ENCODE measurements at places on chromosomes 2 and 18.
A peak's percentile ranks its signal among the peaks of the same experiment; 100 is the strongest.

GRCh38 chr18:73043611-73044010 lies 175.8 kb upstream of the NETO1 start:
- no peak for DNase-seq

GRCh38 chr2:166234112-166234846 lies 106.5 kb upstream of the SCN1A start:
- no peak for DNase-seq

- DNase-seq = no peak
Measured at GRCh38 chr18:25727281-25727985, 363.0 kb downstream of the SS18 start.

DNA sequence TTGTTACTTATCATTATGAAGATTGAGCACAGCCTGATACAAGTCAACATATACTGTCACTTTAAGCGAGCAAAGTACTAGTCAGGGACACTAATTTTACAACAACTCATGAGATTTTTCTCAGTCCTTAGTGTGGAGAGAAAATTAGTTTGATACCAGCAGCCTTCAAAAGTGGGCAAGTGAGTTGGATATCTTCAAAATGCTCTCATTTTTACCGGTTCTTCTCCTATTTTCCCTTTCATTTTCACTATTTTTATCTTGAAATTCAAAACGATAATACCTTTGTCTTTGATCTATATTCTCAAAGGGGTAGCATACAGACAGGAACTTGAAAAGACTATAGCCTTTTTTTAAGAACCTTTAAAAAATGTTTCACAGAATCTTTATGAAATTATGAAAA lies 52.0 kb upstream of the UBXN4 start:
- DNase-seq = no peak

DNA sequence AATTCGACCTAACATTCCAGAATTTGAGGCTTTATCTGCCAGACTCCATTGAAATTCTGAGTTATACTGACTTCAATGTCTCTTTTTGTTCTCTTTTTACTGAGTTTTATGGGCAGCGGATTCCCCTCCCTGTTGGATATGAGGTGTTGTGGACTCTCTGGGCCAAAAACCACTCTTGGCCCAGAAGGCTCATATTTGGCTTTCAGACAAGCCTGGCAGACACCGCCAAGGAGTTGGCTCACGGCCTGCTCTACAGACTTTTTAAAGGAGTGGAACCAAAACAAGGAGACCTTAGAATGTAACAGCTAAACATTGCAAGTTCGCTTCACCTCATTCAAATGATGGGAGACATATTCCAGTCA lies 206.4 kb upstream of the NCKAP5 start:
- no peak for DNase-seq

DNA sequence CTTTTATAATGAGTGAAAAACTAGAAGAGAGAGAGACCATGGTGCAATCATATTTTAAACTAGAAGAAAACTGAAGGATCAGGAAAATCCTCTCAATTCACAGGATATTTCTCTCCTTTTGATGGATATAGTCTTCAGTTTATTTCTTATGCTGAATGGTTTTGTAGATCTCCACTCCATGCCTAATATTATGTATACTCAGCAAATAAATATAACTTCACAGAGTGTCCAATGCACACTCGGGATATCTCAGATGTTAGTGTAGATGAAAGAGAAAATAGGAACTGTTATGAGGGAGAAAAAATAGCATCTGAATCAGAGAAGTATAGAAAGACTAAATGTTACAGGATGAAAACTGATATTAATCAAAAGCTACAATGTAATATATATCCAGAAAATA lies 1324.5 kb upstream of the PIK3C3 start:
- no peak for DNase-seq

GRCh38 chr2:112254466-112255240 lies at the start of gene ZC3H8:
Gene ZC3H8 (minus strand): TSS chr2:112255042. CDS start chr2:112254981, 61 bp downstream.
- peak; percentile 95 for DNase-seq

DNA sequence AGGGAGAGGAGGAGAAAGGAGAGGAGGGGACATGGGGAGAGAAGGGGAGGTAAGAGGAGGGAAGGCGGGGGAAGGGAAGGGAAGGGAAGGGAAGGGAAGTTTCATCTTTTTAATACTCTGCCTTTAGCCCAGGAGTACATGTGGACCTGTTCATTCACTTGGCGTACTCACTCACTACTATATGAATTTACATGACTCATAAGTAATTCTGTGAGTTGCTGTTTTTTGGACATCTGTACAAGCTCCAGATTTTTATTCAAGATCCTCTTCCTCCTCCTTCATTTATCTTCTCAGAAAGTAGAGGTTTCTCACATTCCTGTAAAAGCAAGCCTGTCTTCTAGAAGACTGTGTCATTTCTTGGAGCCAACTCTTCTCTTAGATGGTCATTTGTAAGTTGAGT lies 84.6 kb downstream of the RDH14 start:
- no peak for DNase-seq

- DNase-seq = no peak
Measured at GRCh38 chr2:74917702-74918619, 40.5 kb upstream of the POLE4 start.

DNA sequence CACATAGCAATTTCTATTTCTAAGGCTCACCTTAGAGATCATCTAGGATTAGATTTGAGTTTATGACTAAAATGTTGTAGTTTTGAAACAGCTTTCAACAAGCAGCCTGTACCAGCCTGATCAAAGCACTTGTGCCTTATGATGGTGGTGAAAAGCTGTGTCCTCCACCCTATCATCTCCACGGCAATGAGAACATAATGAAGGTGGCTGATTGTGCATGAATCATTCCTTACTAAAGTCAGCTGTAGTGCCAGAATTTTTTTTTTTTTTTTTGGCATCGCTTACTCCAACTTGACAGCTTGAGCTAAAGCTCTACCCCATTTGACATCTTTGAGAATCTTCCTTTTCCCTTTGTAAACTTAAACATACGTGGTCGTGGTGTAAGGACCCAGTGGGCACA lies 86.0 kb downstream of the DCC start:
- no peak for DNase-seq

DNA sequence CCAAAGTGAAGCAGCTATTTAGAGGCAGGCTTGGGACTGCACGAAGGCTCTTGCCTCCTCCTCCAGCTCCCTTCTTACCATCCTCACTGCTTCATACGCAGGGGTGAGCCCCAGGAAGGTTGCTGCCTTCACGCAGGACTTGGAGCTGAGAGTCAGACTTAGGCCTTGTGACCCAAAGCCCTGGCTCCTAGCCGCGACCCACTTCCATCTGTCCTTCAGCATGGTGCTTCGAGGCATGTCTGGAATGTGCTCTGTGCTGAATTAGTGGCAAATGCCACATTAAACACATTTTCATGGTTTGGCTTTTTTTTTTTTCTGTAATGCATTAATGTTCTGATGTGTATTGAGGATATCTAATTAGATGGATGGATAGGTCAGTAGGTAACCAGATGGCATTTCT lies 37.5 kb downstream of the ITGB1BP1 start:
- no peak for DNase-seq

- DNase-seq = no peak
Measured at GRCh38 chr2:138219961-138220360, 255.7 kb downstream of the HNMT start.

DNA sequence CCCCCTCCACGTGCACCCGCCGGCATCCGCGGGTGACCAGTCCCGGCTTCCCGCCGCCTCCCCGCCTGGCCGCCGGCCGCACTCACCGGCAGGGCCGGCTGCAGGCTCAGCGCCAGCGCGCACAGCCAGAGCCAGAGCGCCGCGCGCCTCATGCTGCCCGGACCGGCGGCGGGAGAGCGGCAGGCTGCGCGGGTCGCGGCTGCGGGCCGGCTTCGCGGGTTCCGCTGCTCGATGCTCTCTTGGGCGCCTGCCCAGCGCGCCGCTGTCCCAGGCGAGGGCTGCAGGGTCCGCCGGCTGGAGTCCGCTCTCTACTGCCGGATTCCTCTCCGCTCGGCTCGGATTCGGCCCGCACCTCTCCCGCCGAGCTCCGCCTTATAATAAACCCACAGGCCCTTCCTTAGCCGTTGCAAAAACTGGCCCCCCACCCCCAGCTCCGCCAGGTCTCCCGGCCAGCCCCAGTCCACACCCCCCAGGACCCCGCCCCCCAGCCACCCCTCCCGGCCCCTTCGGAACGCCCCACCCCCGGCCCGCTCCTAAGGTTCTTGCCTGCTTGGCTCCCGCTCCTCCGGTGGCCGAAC lies at the start of gene SDC1:
Gene SDC1 (minus strand): TSS at position 415 of the 578 bp plus-strand sequence. CDS start 263 bp downstream, at position 152.
- peak; percentile 90 for DNase-seq

- DNase-seq = no peak
Measured at GRCh38 chr2:73944714-73945113, 18.0 kb downstream of the DGUOK start.

DNA sequence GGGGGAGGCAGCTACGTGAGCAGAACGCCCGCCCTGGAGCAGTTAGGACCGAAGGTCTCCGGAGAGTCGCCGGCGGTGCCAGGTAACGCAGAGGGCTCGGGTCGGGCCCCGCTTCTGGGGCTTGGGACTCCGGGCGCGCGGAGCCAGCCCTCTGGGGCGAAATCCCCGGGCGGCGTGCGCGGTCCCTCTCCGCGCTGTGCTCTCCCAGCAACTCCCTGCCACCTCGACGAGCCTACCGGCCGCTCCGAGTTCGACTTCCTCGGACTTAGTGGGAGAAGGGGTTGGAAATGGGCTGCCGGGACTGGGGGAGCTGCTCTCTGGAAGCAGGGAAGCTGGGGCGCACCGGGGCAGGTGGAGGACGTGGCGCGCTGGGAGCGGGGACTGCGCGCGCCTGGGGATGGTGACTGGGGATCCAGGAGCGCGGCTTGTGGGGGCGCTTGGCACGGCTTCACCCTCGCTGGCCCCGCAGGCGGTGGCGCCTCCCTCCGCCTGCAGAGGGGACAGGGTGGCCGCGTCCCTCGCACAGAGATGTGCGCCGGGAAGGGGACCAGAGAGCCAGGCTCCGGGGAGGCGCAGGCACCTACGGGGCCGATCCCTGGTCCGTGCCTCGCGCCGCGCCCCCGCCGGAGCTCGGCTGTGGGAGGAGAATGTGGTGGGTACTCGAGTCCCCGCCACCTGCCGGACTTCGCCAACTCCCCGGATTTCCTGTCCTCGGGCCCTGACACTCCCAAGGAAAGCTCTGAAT lies 688 bp downstream of the CDH20 start:
- DNase-seq = no peak

DNA sequence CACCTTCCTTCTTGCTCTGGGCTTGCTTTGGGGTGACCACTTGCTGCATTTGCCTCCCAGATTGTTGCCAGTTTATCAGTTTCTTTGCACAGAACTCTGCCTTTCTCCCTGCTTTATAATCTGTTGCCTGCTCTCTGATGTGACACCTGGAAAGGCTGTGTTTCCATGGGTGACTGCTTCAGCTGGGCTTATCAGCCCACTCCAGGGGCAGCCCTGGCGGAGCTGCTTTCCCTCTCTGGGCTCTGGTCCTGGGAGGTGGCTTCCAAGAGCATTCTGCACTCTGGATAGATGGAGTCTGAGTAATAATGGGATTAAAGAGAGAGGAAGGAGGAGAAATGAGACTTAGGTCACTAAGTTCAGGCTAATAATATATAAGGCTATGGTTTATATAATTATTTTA lies 352.7 kb downstream of the TSN start:
- DNase-seq = no peak

GRCh38 chr2:195658541-195658890 lies 1.5 kb downstream of the SLC39A10 start:
- DNase-seq = peak; percentile 31

DNA sequence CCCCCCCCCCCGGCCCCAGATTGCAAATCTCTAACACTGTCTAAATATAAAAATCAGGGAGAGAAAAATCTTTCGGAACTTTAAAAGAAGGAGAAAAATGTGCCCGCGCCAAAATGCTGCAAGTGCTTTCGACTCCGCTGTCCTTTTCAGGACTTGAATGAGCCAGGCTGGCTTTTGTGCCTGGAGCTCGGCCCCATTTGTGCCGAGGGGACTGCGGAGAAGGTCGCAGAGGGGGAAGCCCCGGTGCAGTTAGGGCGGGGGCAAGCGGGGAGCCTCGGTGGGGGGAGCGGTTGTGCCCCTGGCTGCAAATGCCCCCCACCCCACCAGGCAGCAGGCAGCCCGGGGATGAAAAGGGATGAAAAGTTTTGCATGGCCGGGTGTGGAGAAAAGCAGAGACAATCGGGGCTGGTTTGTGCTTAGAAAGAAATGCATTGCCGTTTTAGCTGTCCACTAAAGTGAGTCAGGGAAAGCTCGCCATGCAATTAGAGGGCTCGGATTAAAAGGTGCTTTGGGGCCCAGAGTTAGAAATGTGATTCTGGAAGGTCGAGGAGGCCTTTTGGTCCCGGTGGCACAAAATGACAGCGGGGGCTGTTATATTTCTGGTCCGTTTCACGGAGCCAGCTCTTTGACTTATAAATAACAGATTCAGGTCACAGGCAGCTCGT lies 1.6 kb downstream of the INHBB start:
- DNase-seq = no peak

DNA sequence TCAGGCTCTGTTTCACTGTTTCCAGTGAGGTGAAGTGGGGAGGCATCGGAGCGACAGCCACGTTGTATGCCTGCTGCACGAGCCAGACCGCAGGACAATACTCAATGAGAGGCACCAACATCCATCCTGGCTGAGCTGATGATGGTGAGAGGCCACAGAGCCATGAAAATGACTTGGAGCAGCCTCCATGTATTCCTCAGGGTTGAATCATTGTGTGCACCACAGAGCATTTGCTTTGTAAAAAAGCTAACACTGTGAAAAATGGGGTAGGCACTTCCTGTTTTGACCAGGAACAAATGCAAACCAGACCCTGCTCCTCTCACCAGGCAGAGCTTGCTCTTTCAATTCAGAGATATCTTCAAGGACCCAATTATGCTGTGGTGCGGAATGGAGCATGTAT lies 87.2 kb downstream of the LPIN1 start:
- no peak for DNase-seq

DNA sequence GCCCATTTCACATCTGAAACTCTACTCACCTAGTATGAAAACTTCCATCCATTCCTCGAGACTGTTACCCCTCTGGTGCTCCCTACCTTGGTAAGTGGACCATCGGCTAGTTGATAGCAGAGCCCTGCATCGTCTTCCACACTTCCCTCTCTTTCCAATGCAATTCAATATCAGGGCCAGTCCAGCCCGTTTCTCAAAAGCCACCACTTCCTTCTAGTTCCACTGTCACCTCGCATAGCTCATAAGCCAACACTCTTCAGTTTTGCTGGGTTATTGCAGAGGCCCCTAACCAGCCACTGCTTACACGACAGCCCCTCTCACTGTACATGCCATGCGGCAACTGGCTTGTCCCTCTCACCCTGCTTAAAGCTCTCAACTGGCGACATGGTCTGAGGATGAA lies 10.2 kb upstream of the ZNF407 start:
- no peak for DNase-seq
